ENCODE measurements at places on chromosomes 3 and 15.

GRCh38 chr3:121998611-121999473 lies 23.2 kb downstream of the ILDR1 start:
- DNase-seq, result no peak

DNA sequence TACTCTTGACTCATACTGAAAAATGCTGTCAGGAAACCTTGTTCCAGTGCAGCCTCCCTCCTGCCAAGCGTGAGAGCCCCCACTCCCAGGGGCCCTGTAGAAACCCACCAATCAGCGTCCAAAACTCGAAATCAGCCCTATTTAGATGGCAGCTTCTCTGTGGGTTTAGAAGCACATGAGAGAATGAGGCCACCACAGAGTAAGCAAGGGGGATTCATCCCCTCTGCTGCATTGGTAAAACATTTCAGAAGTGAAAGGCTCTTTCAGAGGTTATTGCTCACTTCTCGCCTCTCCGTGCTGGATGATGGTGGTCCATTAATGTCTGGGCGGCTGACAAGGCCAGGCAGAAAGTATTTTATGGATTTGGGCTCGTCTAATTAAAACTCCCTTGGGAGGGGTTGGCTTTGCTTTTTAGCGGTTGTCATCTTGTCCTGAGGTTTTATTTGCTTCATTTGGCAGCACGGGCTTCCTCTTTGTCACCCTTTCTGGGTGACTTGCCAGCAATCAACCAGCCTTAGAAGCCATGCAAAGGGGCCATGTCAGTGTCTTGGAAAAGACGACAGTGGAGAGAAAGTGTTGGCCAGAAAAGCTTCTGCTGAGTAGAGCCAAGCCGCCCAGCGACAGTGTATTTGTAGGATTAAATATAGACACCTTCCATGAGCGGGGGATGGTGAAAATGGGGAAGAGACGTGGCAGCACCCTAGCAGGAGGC lies 145.5 kb downstream of the ATP10A start:
- no peak for DNase-seq

DNA sequence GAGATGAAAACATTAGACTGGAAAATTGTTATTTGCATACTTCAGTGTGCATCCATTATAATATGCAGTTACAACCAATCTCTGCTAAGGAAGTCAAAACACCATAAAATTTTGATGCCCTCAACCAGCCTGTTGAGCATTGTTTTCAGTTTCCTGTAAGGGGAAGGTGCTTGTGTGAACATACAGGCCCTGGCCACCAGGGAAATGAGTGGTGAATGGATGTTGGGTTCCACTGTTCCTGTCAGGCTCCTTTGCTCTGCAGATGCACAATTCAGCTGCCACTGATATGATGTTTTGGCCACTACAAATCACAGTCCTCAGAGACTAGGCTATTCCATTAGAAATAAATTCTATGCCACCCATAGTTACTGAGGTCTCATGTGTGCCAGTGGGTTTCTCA lies 184.6 kb downstream of the SYNPR start:
- DNase-seq, result no peak

- DNase-seq, result no peak
Observed at GRCh38 chr3:19775765-19776164, 158.3 kb downstream of the EFHB start.

GRCh38 chr3:150878290-150878689 lies 26.9 kb downstream of the MINDY4B start:
- no peak for DNase-seq

- no peak for DNase-seq
Observed at GRCh38 chr3:111807826-111808225, 51.2 kb upstream of the PHLDB2 start.

GRCh38 chr3:50602595-50603191 lies 8.9 kb downstream of the CISH start:
- no peak for DNase-seq

- DNase-seq, result no peak
Observed at GRCh38 chr3:46209746-46210470, 1.8 kb upstream of the CCR1 start.

GRCh38 chr3:74470313-74470712 lies 144.1 kb downstream of the CNTN3 start:
- no peak for DNase-seq

- no peak for DNase-seq
Observed at GRCh38 chr15:27077790-27078189, 106.8 kb downstream of the GABRG3 start.

- no peak for DNase-seq
Observed at GRCh38 chr3:187932530-187932929, 187.3 kb upstream of the BCL6 start.

- no peak for DNase-seq
Observed at GRCh38 chr3:7205535-7205934, 344.6 kb downstream of the GRM7 start.

DNA sequence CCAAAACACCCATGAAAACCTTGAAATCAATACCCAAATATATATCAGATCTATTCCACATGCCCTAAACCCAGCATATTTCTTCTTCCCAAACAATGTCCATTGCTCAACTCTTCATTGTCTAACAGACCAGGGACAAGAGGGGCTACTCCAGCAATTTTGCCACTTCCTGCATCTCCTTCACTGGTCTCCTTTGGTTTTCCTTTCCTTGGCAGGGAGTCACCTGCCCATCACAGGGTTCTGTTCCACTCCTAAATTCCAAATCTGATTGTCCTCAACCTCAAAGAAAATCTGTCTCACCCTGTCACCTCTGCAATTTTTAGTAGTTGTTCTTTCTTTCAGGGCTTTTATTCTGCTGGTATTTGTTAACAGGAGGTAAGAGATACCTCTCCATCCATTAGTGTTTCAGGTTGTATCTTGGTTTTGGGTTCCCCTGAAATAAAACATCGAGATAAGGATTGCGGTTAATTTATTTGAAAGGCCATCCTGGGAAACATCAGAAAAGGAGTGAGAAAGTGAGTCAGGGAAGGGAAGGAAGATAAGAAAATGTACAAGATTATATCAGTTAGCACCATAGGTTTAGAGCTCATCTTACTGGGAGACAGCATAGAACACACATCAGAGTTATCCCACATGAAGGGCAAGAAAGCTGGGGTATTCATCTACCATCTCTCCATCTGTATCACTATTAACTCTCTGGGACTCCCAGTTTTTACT lies 13.6 kb downstream of the ZBED2 start:
- DNase-seq, result no peak

- DNase-seq, result no peak
Observed at GRCh38 chr3:148315756-148316155, 381.9 kb upstream of the AGTR1 start.

Data from stimulated activated CD8-positive, alpha-beta memory T cell treated with anti-CD3 and anti-CD28 coated beads, Interleukin-7, amount 100 ng/mL, for 1 hour (primary cell).